ENCODE measurements at places on chromosomes 1 and 21.

GRCh38 chr1:204780630-204781029 is 90.0 kb upstream of the NFASC start:
- no peak for DNase-seq

- DNase-seq, result no peak
Observed at GRCh38 chr1:17873007-17873675, 118.0 kb downstream of the ACTL8 start.

DNA sequence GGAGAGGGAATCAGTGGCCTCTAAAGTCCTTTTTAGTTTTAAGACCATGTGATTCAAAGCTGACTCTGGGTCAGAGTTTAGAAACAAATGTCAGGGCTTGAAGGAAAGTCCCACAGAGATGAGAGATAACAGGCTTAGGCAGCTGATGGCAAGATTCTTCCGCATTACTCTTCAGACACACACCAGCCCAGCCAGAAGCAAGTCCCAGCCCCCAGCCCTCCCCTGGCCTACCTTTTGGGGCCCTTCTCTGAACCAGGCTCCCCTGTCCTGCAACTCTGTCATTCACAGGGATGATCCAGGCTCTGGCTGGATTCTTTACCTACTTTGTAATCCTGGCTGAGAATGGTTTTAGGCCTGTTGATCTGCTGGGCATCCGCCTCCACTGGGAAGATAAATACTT is 13.1 kb upstream of the CASQ1 start:
- no peak for DNase-seq

DNA sequence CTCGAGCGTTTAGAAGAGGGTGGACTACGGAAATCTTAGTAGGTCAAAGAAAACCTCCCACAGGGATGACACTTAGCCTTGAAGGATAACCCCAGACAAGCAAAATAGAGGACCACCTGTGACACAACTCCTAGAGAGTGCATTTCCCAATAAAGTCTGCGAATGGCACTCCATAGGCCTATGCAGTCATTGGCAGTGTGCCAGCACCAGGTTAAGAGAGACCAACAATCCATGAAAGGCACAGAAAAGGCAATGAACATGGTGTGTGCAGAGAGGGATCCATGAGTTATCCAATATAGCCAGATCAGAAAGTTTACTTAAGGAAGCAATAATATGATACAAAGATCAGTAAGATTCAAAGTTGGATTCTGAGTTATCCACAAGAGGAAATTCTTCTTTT is 45.2 kb upstream of the FMO2 start:
- DNase-seq, result no peak

DNA sequence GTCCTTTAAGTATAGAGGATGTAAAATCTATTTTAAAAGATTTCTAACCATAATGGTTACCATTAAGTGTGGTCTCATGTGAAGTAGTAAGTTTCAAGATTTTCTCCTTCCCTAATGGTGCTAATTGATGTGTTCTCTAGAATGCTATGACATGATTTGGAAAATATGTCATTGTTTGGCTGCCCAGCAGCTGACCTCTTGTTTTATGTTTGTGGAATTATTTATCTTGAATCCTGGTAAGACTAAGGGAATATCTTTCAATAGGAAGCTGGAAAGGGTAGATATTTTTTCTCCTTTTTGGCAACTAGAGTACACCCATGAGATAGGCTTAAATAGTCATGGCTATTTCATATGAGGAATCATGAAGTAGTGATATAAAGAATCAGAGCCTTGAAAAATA is 139.8 kb upstream of the CHODL start:
- DNase-seq, result no peak

GRCh38 chr1:117627546-117628130 is 21.8 kb downstream of the TENT5C start:
- no peak for DNase-seq

DNA sequence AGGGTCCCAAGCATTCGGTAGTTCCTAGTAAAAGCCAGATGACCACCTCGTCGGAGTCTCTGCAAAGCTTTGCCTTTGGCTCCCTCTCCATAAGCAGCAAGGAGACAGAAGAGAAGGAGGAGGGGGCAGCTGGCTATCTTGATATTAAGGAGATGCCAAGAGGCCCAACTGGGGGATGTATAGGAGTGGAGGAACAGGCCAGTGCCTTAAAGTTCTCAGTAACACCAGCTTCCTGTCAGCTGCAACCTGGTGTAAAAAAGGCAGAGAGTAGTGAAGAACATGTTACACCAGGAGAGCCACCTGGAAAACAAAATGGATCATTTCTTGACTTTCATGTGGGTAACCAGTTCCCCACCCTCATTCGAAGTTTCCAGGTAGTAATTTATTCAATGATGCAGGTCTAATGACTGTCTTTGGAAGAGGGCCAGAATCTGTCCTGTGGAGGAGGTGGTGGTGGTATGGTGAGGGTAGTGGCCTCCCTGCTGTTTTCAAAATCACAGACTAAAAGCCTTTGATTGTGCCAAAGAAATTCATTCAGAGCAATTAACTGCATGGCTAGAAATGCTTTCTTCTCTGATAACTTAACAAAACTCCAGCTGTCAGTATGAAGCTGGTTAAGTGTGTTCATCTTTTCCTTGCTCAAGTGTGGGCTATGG is 27.3 kb downstream of the TMEM200B start:
- no peak for DNase-seq
